ENCODE measurements at places on chromosomes 7 and 10. TPM values are rescaled to one million over a fixed set of nuclear protein-coding genes. Genes with fewer than 3 reads are reported as not detected.

Gene LRRN3
- 4.2 TPM for total RNA-seq

Gene ZNF107
- 3.6 TPM for total RNA-seq

Gene PNLIP
- 2.1 TPM for total RNA-seq

Gene TSPAN13
- 6.9 TPM for total RNA-seq

- no peak for DNase-seq
These were observed 116.1 kb downstream of the APBB1IP start for GRCh38 chr10:26554246-26554645.

DNA sequence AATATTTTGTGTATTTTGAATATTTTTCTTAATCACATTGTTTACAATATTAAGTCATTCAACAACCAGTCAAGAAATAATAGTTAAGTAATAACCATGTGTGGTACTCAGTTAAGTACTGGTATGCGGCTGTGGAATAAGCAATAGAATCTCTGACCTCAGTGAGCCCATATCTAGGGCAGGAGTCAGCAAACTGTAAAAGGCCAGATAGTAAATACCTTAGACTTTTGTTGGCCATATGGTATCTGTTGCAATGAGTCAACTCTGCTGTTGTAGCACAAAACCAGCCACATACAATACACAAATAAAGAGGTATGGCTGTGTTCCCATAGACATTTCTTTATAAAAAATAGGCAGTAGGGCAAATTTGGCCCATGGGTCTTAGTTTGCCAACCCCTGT lies 311.6 kb upstream of the SEMA3A start:
- DNase-seq = no peak

GRCh38 chr7:25391961-25392587 lies 163.8 kb upstream of the NPVF start:
- no peak for DNase-seq

- no peak for DNase-seq
These were observed 2.7 kb upstream of the HOXA11 start for GRCh38 chr7:27187475-27188385.

- no peak for DNase-seq
These were observed 30.0 kb downstream of the HIPK2 start for GRCh38 chr7:139747662-139748372.

All from tibial nerve (tissue), 4 donors.